ENCODE measurements at places on chromosomes 6 and 20. TPM values are rescaled to one million over a fixed set of nuclear protein-coding genes. Genes with fewer than 3 reads are reported as not detected.
A peak's percentile ranks its signal among the peaks of the same experiment; 100 is the strongest.

- no peaks in the 10 kb centered on the region for H3K4me1 ChIP-seq
- H3K36me3 ChIP-seq = no peaks in the 10 kb centered on the region
- H3K27ac ChIP-seq = no peak overlapping the region
- no peak for DNase-seq
- H3K4me3 ChIP-seq = no peak overlapping the region
- H3K27me3 ChIP-seq = no peaks in the 10 kb centered on the region
Measured at GRCh38 chr6:64049736-64050135, 414.1 kb downstream of the PHF3 start.

DNA sequence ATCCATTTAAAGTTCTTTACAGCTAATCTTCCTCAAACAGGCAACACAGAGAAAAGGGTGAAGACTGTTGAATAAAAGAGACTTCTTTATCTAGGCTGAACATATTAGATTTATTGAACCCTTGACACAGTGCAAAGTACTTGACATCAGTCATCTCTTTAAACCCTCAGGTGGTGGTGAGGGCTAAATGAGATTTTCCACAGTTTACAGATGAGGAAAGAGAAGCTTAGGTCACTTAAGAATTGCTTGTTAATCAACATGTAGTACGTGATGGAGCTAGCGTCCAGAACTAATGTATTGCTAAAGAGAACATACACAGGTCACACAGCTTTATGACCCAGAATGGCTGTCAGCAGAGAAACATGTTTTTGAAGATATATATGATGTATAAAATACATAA lies 193.4 kb upstream of the LAMP5 start:
- H3K4me3 ChIP-seq = no peak overlapping the region
- no peaks in the 10 kb centered on the region for H3K36me3 ChIP-seq
- no peak overlapping the region for H3K27ac ChIP-seq
- H3K27me3 ChIP-seq = no peaks in the 10 kb centered on the region

The FILIP1 gene
- 2.2 TPM for total RNA-seq

- no peaks in the 10 kb centered on the region for H3K27me3 ChIP-seq
- no peaks in the 10 kb centered on the region for H3K36me3 ChIP-seq
- H3K27ac ChIP-seq = peak overlapping the region; percentile 42
Measured at GRCh38 chr6:111661541-111662061, 55.9 kb upstream of the TRAF3IP2 start.

The RAET1L gene
- not detected for total RNA-seq

- H3K36me3 ChIP-seq = no peaks in the 10 kb centered on the region
- H3K4me1 ChIP-seq = no peaks in the 10 kb centered on the region
- DNase-seq = no peak
- no peak overlapping the region for H3K27ac ChIP-seq
Measured at GRCh38 chr6:50145125-50145524, 95.4 kb upstream of the DEFB112 start.

DNA sequence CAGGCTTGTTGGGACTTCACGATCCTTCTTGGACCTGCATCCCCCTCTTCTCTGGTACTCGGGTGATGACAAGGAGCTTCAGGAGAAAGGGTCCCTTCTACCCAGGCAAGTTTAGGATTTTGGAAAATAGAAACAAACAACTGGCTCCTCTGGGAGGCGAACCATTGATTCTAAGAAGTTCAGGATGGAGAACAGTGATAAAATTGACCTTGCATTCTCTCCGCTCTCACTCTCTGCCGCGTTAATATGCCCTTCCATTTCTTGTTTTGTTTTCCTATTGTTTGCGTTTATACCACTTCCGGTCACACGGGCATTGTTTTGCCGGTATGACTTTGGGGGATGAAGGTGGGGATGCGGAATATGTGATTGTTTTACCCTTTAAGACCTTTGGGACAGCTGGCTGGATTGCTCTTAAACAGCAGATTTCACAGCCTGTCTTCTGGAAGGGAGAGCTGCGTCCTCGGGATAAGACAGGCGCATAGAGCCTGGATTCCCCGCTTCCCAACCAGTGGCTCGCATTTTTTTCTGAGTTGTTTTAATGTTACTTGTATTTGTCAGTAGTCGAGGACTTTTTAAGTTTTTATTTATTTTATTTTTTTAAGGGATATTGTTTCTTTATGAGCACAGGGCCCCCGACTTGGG lies 144.3 kb upstream of the ZNF184 start:
- H3K36me3 ChIP-seq = no peaks in the 10 kb centered on the region
- peaks cover 10% of the 10 kb centered on the region for H3K4me1 ChIP-seq
- H3K27ac ChIP-seq = no peak overlapping the region
- DNase-seq = no peak
- H3K27me3 ChIP-seq = no peaks in the 10 kb centered on the region

- H3K4me1 ChIP-seq = peaks cover 29% of the 10 kb centered on the region
- H3K36me3 ChIP-seq = no peaks in the 10 kb centered on the region
- no peak overlapping the region for H3K4me3 ChIP-seq
- no peaks in the 10 kb centered on the region for H3K27me3 ChIP-seq
Measured at GRCh38 chr6:148398678-148399077, 56.0 kb downstream of the SASH1 start.

The BPIFB1 gene
- not detected for total RNA-seq

- no peak for DNase-seq
- no peaks in the 10 kb centered on the region for H3K27me3 ChIP-seq
- H3K36me3 ChIP-seq = no peaks in the 10 kb centered on the region
- H3K27ac ChIP-seq = no peak overlapping the region
Measured at GRCh38 chr6:29071831-29072723, 15.0 kb downstream of the OR2B3 start.

- no peak overlapping the region for H3K27ac ChIP-seq
- no peaks in the 10 kb centered on the region for H3K27me3 ChIP-seq
- no peak overlapping the region for H3K4me3 ChIP-seq
- peaks cover 4% of the 10 kb centered on the region for H3K4me1 ChIP-seq
Measured at GRCh38 chr6:45655745-45656476, 278.2 kb upstream of the SUPT3H start.
